ENCODE measurements at places on chromosomes 3 and 15.
A peak's percentile ranks its signal among the peaks of the same experiment; 100 is the strongest.

- DNase-seq, result no peak
Observed at GRCh38 chr15:92020804-92021203, 167.3 kb downstream of the SLCO3A1 start.

DNA sequence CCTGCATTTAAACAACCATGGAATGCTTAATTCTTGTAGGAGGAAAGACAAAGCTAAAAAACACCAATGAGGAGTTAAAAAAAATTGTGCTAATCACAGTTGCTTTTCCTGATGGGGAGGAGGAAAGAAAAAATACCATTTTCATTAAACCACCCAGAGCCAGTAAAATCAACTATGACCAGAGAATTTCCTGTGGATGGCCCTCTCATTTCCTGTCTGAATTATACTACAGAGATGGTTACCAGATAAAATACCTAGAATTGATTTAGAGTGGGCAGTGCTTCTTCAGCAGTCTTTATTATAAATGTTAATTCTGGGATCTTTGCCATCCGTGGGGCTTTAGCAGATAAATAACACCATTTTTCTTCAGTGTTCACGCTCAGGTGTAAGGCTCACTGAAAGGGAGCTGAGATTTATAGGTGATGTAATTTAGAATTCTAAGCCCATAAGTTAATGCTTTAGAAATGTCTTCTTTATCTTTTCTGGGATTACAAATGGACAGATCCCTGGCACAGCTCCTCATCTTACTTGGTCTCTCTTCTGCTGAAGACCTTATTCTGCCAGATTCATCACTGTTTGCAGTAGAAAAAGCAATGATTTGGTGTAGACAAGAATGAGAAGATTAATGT, 37.9 kb downstream of the RETNLB start:
- DNase-seq, result no peak

DNA sequence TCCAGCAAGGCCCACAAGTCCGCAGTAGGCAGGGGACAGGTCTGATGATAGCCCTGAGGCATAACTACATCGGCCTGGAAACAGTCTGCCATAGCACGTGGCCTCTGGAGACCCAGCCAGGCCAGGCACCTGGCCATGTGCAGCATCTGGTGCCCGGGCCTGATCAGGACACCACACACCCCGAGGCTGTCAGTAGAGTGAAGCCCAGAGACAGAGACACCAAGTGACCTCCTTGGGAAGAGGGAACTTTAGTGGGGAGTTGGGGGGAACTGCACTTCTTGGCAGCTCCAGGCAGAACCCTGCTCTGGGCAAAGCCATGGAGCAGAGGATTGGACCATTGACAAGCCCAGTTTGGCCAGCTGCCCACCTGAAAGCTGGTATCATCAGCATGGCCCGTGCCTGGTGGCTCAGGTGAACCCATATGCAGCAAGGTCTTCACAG, 1.2 kb downstream of the SHISA5 start:
- no peak for DNase-seq

DNA sequence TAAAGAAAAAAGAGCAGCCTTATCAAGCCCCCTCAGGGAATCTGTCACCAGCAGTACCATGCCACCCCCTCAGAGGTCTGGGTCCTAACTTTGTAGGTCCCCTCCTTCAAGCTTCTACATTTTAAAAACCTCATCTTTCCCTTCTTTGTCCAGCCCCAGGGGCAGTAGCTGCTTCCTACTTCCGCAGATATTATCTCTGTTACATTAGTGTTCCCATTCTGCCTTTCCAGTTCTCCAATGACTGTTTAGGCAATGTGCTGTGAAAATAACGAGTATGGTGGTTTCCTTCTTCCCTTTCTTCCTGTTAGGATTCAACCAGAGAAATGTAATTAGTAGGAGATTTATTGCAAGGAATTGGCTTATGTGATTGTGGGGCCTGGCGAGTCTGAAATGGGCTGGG, 126.1 kb upstream of the TNIK start:
- DNase-seq, result no peak

DNA sequence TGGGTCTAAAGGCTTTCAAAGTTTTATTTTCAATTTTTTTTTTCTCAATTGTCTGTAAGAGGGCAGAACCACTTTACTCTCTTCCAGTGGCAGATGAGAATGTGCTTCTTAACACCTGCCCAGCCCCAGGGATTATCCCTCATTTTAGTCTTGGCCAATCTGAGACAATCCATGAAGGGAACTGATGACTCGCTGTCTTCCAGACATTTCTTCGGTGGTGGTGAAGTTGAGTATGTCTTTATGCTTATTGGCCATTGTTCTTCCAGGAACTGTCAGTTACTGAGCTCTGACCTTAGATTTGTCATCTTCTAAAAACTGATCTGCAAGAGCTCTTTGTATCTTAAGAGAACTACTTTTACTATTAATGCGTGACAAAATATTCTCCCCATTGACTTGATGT, 139.5 kb downstream of the TJP1 start:
- DNase-seq, result peak; percentile 33

GRCh38 chr3:85589145-85589544, 630.4 kb downstream of the CADM2 start:
- peak; percentile 95 for DNase-seq

- DNase-seq, result no peak
Observed at GRCh38 chr3:176734146-176734545, 463.1 kb downstream of the TBL1XR1 start.

- DNase-seq, result peak; percentile 43
Observed at GRCh38 chr3:98680723-98681122, 82.4 kb upstream of the ST3GAL6 start.

DNA sequence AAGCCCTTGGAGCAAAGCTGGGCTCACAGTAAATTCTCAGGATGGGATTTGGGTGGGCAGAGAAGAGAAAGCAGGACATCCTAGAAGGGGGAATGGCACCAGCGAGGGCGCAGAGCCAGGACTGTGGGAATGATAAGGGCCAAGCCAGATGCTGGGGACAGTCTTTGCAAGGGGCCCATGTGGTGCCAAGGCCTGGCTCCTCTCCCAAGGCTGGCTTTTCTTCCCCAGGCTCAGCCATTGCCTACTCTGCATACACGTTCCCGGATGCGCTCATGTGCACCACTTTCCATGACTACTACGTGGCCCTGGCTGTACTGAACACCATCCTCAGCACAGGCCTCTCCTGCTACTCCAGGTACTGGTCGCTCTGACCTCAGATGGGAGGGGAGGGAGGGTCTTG, 24.7 kb upstream of the KIF23 start:
- DNase-seq, result no peak

DNA sequence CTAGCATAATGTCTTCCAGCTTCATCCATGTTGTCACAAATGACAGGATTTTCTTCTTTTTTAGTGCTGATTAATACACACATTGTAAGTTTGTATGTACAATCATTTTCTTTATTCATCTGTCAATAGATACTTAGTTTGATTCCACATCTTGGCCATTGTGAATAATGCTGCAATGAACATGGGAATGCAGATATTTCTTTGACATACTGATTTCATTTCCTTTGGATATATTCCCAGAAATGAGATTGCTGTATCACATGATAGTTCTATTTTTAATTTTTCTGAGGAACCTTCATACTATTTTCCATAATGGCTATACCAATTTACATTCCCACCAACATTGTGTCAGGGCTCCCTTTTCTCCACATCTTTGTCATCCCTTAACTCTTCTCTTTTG, 117.9 kb downstream of the MEIS2 start:
- no peak for DNase-seq

GRCh38 chr3:150449169-150449721, 41.1 kb downstream of the TSC22D2 start:
- DNase-seq, result peak; percentile 77

DNA sequence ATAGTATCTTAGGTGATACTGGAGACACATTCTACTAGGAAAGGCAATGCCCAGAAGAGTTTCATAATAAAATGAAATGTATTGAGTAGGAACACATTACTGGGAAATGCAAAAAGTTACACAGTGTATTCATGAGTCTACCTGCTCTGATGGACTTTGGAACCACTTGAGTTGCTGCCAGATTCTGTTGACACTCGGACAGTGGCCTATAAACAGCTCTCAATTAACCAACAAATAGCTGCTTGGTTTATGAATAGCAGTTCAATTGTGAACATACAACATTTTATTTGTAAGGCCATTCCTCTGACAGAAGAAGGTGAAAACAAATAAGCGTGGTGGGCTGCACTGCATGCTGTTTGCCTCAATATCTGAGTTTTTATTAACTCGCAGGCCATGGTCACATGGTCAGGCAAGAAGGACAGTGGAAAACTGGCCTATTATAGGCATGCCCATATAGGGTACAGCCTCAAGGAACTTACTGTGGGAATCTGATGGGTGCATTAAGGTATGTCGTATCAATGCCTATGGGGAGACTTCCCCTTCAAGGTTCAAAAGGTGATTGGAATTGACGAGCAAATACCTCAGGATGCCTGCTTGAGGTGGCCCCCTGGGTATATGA, 66.2 kb downstream of the C3orf80 start:
- no peak for DNase-seq

GRCh38 chr15:69138963-69139362, 21.5 kb upstream of the GLCE start:
- DNase-seq, result no peak
